Bronchial smooth muscle cell (primary cell): ENCODE measurements at places on chromosomes 2 and 18. TPM values are rescaled to one million over a fixed set of nuclear protein-coding genes. Genes with fewer than 3 reads are reported as not detected.

The BOLL gene
- total RNA-seq = not detected in 2 replicates

The SRD5A2 gene
- not detected in 2 replicates for total RNA-seq

The GREB1L gene
- 0.16 TPM in 1 of 2 replicates, not detected in the other for total RNA-seq

The RNU2-63P gene
- total RNA-seq = 17.5 and 251 TPM in 2 replicates

The SERPINB13 gene
- total RNA-seq = 0.16 TPM in 1 of 2 replicates, not detected in the other

The FBXO48 gene
- total RNA-seq = 0.26 and 0.32 TPM in 2 replicates

The CNGA3 gene
- 0.16 TPM in 1 of 2 replicates, not detected in the other for total RNA-seq

The PREPL gene
- 30.3 and 31.2 TPM in 2 replicates for total RNA-seq

The EMX1 gene
- total RNA-seq = 0.16 TPM in 1 of 2 replicates, not detected in the other

The RAB27B gene
- total RNA-seq = 0.52 and 38.5 TPM in 2 replicates
